ENCODE measurements at places on chromosomes 5 and 9. TPM values are rescaled to one million over a fixed set of nuclear protein-coding genes. Genes with fewer than 3 reads are reported as not detected.

PIK3R1 gene
- total RNA-seq, result 10.1 TPM

DNA sequence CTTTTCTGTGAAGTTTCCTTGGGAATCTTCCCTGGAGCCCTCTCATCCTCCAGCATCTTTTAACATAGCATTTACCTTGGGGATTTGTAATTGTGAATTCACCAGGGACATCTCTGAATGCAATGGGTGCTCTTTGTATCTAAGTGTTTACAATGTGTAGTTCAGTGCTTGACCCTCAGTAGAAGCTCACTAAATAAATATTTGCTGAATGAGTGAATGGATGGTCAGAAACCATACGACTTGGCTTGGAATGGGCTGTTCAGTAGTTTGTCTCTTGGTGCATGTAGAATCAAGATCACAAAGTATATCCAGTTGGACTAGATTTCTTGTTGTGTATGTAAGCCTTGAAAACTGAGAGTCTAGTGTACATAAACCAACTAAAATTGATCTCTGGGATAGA, 81.8 kb upstream of the MEF2C start:
- DNase-seq, result no peak

DNA sequence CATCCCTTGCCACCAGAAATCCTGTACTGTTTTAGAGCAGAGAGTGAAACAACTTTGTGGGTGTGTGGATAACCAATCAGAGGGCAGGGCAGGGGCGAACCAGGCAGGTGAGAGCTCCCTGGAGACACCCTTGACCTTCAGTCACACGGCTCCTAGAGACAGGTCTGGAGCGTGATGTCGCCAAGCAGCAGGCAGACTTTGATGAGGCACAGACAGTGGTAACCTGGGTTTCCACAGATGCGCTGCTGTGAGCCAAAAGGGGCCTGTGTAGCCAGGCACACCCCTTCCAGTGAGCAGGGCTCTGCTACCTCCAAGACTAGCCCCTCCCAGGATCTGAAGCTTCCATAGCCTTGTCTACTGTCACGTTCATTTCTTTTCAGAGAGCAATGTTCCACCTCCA, 317.8 kb upstream of the ADCY2 start:
- no peak for DNase-seq

DNA sequence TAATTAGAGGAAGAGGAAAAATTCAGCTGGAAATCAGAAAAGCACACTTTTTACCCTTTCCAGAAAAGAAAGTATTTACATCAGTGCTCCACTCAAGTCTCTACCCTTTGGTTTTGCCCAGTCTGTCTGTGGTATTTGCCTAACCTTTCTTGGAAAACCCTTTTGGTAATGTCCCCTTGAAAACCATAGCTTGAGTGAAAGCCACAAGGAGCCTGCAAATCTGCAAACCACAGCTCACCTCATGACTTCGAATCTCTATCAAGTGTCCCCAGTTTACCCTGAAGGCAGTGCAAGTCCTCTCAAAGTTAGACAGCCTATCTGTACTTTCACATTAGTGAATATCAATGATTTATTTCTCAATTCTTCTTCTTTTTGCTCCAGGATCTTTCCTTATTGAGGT, 162.1 kb upstream of the TSLP start:
- no peak for DNase-seq

GRCh38 chr9:114366334-114367128, 21.3 kb downstream of the AKNA start:
- DNase-seq, result no peak

- no peak for DNase-seq
These were observed 20.4 kb downstream of the NXNL2 start for GRCh38 chr9:88555268-88555980.

- DNase-seq, result no peak
These were observed 35.6 kb downstream of the GLRX start for GRCh38 chr5:95786821-95787418.

DNA sequence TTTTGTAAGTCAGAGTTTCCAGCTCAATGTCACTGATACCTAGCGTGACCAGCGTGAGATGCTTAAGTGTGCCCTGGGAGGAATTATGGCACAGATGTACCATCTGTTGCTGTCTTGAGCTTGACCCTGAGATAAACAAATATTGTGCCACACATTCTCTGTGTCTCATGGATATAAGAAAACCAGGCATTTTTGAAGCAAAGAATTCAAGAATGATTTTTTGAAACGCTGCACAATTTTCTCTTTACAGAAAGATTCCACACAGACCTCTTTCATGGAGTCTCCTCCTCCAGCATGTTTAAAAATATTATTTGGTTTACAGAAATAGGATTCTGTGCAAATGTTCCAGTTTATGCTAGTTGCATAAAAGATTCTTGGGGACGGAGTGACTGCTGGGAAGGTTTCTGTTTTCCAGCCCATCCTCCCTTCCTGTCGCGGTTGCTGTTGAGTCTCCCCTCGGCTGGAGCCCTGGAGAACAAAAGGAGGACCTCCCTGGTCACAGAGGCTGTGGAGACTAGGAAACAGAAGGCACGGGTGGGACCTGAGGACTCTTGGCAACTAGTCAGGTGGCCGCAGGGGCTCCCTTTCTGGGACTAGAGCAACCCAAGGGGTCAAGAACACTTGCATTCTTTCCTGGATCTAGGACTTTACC, 120.8 kb downstream of the RASGRF2 start:
- DNase-seq, result no peak

DNA sequence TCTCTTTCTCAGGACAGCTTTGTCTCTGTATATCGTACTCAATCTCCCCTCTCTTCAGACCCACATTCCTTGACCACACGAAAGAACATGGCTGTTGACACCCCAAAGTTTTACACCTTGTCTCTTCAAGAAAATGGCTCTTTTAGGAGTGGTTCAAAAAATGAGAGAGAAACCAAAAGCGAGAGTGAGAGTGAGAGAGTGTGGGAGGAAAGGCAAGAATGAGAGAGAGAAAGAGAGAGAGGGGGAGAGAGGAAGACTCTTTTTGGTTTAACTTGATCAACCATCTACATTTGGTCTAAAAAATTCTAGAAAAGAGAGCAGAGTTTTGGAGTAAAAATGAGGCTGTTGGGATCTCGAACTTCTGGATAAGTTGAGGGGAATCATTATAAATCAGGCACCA, 581.8 kb upstream of the WWC1 start:
- no peak for DNase-seq

PFN3 gene
- 0.48 TPM for total RNA-seq

Data from WTC11 (cell line).